ENCODE measurements at places on chromosomes 13 and 19.

DNA sequence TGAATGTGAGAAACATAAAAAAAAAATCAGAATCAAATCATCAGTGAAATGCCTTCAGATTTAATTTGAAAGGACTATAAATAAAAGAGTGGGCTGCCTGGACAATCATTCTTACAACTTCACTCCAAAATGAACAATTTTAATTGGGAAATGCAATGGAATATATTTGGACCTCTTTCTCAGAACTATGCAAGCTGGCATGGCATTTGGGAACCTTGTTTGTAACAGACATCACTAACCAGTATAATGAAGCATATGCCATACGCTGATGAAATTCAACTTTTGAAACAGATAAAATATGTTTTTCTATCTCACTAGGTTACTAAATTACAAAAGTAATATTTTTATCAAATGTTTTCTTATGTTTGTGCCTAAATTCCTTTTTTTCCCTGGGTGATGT, 64.2 kb upstream of the FAM216B start:
- no peak overlapping the region for H3K4me3 ChIP-seq
- no peak overlapping the region for H3K27ac ChIP-seq
- H3K4me1 ChIP-seq: no peaks in the 10 kb centered on the region
- DNase-seq: no peak
- no peaks in the 10 kb centered on the region for H3K36me3 ChIP-seq
- peaks cover 4% of the 10 kb centered on the region for H3K27me3 ChIP-seq

DNA sequence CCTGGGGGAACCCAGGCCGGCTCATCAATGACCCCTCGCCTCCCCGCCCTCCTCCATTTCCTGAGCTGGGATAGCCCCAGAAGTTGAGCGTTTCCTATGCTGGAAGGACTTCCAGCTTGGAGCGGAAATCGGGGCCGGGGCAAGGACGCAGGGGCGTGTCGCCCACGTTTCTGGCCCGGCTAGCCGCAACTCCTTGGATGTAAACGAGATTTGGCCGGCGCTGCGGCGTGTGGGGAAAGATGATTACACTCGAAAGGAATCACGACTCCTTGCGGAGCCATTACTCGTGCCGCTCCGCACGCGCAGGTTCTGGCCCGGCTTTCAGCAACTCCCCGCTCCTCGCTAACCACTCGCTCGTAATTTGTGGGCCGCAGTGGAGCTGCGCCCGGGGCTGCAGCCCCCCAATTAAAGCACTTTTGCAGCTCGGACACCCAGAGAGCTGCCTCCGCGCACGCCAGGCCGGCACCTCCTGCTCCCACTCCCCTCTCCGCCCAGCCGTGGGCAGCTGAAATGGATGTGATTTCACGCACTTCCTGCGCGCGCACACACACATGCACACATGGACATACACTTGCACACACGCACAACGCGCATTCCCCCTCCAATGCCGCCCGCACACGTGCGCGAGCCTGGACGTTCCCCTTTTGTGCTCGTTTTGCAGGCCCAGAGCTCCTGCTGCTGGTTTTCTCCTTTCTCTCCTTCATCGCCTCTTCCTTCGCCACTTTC, 15.7 kb downstream of the ZIC5 start:
- no peak overlapping the region for H3K27ac ChIP-seq
- H3K4me3 ChIP-seq: no peak overlapping the region
- no peak for DNase-seq
- H3K4me1 ChIP-seq: peaks cover 6% of the 10 kb centered on the region
- H3K27me3 ChIP-seq: peaks cover 56% of the 10 kb centered on the region

DNA sequence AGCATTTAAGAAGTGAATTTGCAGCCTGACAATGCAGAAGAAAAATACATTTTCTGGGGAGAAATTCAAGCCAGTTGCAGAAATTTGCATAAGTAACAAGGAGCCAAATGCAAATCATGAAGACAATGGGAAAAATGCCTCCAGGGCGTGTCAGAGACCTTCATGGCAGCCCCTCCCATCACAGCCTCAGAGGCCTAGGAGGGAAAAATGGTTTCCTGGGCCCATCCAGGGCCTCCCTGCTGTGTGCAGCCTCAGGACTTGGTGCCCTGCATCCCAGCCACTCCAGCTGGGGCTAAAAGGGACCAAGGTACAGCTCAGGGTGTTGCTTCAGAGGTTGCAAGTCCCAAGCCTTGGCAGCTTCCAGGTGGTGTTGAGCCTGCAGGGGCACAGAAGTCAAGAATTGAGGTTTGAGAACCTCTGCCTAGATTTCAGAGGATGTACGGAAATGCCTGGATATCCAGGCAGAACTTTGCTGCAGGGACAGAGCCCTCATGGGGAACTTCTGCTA, 16.7 kb upstream of the ITM2B start:
- DNase-seq: no peak
- peaks cover 10% of the 10 kb centered on the region for H3K27me3 ChIP-seq
- no peak overlapping the region for H3K27ac ChIP-seq
- peaks cover 38% of the 10 kb centered on the region for H3K4me1 ChIP-seq
- H3K36me3 ChIP-seq: no peaks in the 10 kb centered on the region

DNA sequence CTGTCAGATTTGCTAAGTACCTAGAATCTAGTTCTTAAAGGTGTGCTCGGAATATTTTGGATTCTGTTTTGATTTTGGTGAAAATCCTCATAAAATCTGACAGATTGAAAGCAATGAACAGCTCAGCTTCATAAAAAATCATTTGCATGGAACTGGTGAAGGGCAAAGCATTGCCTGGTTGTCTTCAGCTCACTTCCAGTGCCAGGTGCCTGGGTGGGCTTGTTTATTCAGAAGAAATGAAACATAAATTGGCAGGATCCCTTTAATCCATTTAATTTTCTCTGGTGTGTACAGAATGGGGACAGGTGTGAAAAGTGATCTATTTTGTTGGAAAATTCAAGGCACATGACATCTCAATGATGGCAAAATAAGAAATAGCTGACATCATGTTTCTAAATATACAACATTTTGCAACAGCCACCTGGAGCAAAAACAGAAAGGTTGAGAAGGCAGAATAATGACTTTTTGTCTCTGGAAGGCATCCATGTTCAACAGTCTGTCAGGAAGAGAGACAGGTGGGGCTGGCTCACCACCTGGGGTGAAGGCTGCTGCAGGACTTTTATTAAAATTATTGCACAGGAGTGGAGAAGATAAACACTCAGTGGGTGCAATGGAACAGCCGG, 52.2 kb downstream of the RFC3 start:
- DNase-seq: no peak
- no peaks in the 10 kb centered on the region for H3K4me1 ChIP-seq
- no peak overlapping the region for H3K27ac ChIP-seq

GRCh38 chr19:6032827-6033226, 54.9 kb upstream of the RANBP3 start:
- H3K4me3 ChIP-seq: no peak overlapping the region
- no peak for DNase-seq
- no peaks in the 10 kb centered on the region for H3K36me3 ChIP-seq
- H3K27me3 ChIP-seq: no peaks in the 10 kb centered on the region
- H3K27ac ChIP-seq: no peak overlapping the region

DNA sequence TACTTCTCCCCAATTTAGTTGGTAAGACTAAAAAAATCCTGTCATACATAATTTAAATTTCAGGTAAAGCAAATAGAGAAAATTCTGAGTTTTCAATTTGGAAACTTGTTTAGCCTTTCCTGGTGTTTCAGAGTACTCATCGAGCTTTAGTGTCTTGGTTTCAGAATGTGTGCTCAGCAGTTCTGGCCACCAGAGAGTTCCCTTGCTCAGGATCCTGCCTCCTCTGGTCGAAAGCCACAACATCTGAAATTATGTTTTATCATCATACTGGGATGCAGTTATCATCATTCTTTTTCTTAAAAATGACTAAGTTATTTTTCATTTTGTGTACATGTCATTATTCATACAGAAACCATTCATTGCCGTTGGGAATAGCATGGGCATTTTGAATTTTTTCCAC, 263.2 kb upstream of the SPRY2 start:
- H3K27me3 ChIP-seq: peaks cover 7% of the 10 kb centered on the region
- H3K36me3 ChIP-seq: no peaks in the 10 kb centered on the region

DNA sequence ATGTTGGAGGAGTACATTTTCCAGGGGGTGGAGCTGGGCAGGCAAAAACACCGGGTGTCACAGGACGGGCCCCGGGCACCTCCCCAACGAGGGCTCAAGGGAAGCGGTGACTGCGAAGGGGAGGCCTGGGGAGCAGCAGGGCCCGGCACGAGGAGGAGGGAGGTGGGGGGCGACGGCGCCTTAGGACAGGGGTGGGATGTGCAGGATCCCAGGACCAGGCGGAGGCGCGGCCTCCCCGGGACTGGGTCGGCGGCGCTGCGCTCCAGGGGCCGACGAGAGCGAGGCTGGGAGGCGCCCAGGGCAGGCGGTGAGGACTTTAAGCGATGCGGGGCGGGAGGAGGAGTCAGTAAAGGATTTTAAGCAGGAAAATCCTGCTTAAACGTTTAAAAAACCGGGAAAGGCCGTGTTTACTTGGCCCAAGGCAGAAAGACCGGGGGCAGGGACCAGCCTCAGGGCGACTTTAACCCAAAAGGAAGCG, 427 bp downstream of the ZNF160 start:
- peak overlapping the region; percentile 85 for H3K27ac ChIP-seq
- peaks cover 6% of the 10 kb centered on the region for H3K36me3 ChIP-seq
- peak; percentile 37 for DNase-seq
- peak overlapping the region; percentile 91 for H3K4me3 ChIP-seq

- peaks cover 3% of the 10 kb centered on the region for H3K27me3 ChIP-seq
- no peak for DNase-seq
These were observed 189.6 kb upstream of the TSHZ3 start for GRCh38 chr19:31538879-31539278.

DNA sequence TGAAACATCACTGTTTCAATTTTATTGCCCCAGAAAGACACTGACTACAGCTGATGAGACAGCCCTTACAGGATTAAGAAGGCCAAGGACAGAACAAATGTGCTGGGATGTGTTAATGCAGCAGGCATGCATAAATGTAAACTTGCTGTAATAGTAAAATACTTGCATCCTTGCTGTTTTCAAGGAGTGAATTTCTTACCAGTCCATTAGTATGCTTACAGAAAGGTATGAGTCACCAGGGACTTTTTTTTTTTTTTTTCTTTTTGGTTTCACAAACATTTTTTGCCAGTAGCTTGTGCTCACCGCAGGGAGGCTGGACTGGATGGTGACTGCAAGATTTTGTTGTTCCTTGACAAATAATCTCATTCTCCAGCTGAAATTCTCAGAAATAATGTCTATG, 55.1 kb downstream of the GPR180 start:
- H3K27ac ChIP-seq: no peak overlapping the region
- peaks cover 2% of the 10 kb centered on the region for H3K27me3 ChIP-seq
- no peak overlapping the region for H3K4me3 ChIP-seq

DNA sequence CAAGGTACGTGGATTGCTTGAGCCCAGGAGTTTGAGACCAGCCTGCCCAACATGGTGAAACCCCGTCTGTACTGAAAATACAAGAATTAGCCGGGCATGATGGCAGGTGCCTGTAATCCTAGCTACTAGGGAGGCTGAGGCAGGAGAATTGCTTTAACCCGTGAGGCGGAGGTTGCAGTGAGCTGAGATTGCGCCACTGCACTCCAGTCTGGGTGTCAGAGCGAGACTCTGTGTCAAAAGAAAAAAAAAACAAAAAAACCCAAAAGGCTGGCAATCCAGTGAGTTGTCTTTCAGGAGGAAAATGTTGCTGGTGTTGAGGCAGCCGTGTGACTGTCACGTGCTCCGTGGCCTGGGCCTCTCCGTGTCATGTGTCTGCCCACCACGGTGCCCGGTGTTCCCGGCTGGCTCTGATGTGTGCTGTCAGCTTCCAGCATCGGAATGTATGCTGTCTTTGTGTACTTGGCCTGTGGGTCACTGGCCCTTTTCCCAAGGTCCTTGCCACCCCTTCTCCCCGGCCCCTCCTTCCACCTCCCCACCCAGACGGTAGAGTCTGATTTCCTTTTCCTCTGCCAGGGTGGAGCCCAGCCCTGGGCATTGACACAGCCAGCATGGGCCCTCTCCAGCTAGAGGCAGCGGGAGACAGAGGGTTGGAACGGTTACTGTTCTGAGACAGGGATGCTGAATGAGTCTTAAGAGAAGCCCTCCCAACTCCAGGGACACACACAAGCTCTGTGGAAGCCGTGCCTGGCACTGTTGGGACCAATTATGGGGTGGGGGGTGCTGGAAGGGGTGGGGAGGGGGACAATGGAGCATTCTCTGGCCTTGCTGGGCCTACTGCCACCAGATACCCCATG, 7.2 kb upstream of the TUBB4A start:
- H3K36me3 ChIP-seq: no peaks in the 10 kb centered on the region
- H3K4me1 ChIP-seq: peaks cover 6% of the 10 kb centered on the region
- no peak overlapping the region for H3K4me3 ChIP-seq
- H3K27me3 ChIP-seq: peaks cover 6% of the 10 kb centered on the region
- H3K27ac ChIP-seq: no peak overlapping the region
- DNase-seq: no peak

GRCh38 chr19:28718909-28719308, 494.0 kb downstream of the UQCRFS1 start:
- peaks cover 28% of the 10 kb centered on the region for H3K4me1 ChIP-seq
- no peaks in the 10 kb centered on the region for H3K36me3 ChIP-seq
- H3K4me3 ChIP-seq: no peak overlapping the region
- H3K27ac ChIP-seq: no peak overlapping the region
- H3K27me3 ChIP-seq: peaks cover 11% of the 10 kb centered on the region

DNA sequence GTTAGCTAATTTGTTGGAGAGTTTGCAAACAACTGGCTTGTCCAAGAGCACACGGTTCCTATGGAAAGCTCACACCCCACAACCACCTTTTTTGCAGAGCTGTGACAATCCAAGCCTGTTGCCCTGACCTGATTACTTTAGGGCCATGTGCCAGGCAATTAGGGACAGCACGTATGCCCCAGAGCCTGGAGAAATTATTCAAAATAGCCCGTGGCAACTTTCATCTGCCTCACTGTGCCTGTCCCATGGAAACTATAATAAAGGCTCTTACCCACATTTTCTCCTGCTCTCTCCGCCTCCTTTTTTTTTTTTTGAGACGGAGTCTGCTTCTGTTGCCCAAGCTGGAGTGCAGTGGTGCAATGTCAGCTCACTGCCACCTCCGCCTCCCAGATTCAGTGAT, 18.6 kb upstream of the FBN3 start:
- DNase-seq: no peak
- no peaks in the 10 kb centered on the region for H3K27me3 ChIP-seq
- no peak overlapping the region for H3K27ac ChIP-seq
- H3K36me3 ChIP-seq: no peaks in the 10 kb centered on the region

DNA sequence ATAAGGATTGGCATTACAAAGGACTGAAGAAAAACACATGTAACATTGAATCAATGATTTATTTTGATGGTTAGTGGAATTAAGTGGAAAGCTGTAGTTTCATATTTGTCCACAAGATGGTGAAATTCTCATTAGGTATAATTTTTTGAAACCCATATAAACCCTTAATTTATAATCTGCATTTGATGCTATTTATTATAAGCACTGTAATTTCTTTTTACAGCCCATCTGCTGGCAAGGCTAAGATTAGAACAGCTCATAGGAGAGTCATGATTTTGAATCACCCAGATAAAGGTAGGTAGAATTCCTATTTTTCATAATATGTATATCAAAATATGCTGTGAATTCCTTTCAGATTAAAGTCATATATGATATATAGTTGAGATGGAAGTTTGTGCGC, 62.2 kb downstream of the DNAJC15 start:
- peak; percentile 17 for DNase-seq
- H3K27me3 ChIP-seq: peaks cover 2% of the 10 kb centered on the region
- H3K4me3 ChIP-seq: no peak overlapping the region
- peaks cover 9% of the 10 kb centered on the region for H3K36me3 ChIP-seq

GRCh38 chr19:2315818-2316353, 7.9 kb upstream of the LINGO3 start:
- DNase-seq: peak; percentile 61
- H3K27me3 ChIP-seq: peaks cover 9% of the 10 kb centered on the region
- H3K4me1 ChIP-seq: peaks cover 5% of the 10 kb centered on the region
- no peak overlapping the region for H3K4me3 ChIP-seq

Data from immature natural killer cell (primary cell).